Activated CD8-positive, alpha-beta memory T cell treated with anti-CD3 and anti-CD28 coated beads for 4 hours (primary cell): ENCODE measurements at places on chromosomes 6 and 20.
A peak's percentile ranks its signal among the peaks of the same experiment; 100 is the strongest.

GRCh38 chr6:32198866-32199265 is 6.4 kb upstream of the GPSM3 start:
- DNase-seq, result no peak

- DNase-seq, result no peak
Measured at GRCh38 chr6:101502818-101503217, 109.3 kb downstream of the GRIK2 start.

DNA sequence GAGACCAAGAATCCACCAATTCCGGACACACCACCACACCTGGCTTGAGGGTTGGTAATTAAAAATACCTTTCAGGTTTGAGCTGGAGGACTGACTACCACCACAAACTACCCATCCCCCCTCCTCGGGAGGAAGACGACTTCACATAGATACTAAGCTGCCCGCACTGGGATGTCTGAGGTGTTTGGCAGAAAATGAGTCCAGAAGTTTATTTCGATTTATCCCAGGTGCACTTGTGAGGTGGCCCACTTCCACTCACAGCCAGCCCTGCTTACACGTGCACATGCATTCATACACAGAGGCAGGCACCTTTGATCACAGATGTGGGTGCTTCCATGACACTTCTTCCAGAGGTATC is 187.1 kb downstream of the ID4 start:
- no peak for DNase-seq

DNA sequence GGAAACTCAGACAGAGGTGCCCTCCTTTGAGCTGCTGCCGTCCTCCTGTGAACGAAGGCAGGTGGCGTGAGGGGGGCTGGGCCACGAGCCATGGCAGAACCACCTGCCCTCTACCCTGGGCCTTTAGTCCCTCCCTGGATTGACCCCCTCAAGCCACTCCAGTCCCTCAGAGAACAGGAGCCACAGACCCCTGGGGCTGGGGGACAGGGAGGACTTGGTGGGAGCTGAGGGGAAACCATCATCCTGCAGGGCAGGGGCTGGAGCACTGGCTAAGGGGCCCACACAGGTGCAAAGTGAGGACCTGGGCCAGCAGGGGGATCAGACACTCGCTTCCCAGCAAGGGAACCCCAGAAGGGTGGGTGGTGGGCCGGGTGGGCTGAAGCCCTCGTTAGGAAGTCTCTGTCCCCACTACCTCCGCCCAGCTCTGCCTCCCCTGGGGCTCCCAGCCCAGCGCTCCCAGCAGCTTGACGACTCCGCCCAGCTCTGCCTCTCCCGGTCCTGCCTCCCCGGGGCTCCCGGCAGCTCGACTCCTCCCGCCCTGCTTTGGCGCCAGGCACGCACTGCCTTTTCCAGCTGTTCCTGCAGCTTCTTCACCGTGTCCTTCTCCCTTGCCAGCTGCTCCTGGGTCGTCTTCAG is 44.4 kb downstream of the DSTN start:
- no peak for DNase-seq

GRCh38 chr20:19730706-19731105 is 27.4 kb upstream of the RIN2 start:
- no peak for DNase-seq

- DNase-seq, result no peak
Measured at GRCh38 chr20:44596010-44596409, 13.6 kb downstream of the PKIG start.

- no peak for DNase-seq
Measured at GRCh38 chr20:58432186-58432954, 43.3 kb downstream of the VAPB start.

DNA sequence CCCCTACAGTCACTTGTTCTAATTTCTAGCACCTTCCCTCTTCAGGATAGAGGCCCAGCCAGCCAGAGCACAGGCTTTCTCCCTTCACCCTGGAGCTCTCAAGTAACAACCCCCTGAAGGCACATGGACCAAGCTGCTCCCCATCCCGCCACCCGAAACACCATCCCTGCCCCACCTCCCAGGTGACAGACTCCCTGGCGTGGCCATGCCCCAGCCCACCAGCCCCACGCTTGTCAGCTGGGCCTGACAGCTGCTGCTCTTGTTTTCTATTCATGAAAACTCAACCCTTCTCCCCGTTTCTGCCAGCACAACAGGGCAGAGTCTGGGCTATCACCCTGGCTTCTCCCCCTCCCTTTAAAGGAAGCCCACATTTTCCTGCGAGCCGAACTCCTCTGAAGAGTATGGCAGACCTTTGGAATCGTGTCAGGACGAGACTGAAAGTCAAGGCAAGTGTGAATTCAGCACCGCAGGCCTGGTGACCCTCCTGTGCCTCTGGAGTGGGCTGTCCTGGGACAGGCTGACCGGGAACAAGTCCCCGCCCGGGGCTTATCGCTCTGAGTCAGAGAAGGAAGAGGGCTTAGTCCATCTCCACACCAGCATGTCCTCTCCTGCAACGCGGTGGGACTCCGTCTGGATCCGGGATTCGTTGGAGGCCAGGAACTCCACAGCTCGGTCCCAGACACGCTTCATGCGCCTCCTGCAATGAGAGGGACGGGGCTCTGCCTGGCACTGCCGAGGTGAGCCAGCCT is 16.7 kb downstream of the LEMD2 start:
- no peak for DNase-seq

- peak; percentile 5 for DNase-seq
Measured at GRCh38 chr6:45922728-45923351, 92.8 kb downstream of the CLIC5 start.

GRCh38 chr20:23161968-23162696 is 76.0 kb upstream of the CD93 start:
- DNase-seq, result no peak

GRCh38 chr6:131972741-131973140 is 21.6 kb upstream of the CCN2 start:
- DNase-seq, result no peak

DNA sequence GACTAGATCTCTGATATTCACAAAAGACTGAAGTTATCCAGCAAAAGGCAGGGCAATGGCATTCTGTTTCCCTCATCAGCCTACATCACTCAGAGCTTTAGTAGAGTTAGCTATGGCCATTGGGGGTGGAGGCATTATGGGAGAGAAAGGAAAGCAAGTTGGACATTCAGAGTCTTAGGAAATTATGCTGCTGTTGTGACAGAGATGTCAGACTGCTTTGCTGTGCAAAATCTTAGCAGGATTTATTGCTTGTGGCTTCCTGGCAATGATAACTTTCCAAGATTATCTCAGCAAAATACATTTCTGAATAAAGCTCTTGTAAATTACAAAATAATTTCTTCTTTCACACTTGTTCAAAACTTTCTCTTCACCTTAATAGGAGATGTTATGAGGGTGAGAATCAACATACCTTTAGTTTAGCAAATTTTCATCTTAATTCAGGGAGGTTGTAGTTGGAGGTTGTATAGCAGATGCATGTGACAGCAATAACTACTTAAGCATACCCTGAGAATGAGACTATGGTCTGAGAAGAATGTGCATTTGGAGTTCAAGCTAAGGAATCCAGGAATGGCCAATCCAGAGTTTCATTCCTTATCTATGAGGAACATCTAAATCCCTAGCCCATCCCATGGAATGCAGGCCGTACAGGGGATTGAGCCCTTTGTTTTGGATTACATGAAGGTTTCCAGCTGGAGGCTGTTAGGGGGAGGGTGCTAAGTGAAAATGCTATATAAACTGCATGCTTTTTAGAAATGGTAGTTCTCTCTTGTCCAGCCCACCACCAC is 179.8 kb downstream of the HAO1 start:
- no peak for DNase-seq

DNA sequence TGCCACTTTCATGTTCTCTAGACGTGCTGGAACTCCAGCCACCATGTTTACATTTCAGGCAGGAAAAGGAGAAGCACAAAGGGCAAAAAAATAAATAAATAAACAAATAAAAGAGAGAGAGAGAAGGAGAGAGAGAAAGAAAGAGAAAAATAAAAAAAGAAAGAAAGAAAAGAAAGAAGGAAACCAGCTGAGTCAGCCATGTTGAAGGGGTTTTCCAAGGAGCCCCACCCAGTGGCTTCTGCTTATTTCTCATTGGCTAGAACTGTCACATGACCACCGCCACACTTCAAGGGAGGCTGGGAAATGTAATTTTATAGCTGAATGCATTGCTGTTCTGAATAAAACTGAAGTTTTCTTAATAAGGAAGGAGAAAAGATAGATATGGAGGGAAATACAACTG is 71.1 kb downstream of the BFSP1 start:
- DNase-seq, result no peak

DNA sequence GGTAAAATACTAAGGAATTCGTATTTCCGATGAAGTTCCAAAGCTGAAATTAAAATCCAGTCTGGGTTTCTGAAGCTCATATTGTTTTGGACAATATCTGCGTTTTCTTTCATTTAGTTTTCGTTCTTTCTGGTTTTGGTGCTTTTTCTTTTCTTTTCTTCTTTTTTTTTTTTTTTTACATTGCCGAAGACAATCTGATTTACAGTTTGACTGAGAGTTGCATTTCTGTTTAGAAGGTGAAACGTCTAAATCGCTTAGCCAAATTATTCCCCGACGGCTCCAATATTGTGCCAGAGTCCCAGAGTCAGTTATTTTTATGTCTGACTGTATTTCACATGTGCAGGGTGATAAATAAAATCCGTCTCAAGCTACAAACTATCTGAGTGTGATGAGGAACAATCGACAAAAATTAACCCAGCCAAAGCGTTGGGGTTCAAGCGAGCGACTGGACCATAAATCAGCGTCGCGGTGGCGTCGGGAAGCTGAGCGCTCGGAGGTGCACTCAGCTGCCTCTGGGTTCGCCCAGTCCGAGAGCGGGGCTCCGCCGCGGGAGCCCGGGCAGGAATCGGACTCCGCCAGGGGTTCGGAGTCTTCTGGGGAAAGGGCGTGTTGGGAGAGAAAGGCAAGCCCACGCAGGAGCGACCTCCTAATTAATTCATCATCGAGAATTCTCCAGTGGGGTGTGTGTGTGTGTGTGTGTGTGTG is 8.2 kb upstream of the TBX18 start:
- DNase-seq, result no peak

GRCh38 chr6:137496909-137497720 is 2.9 kb upstream of the OLIG3 start:
- DNase-seq, result no peak

DNA sequence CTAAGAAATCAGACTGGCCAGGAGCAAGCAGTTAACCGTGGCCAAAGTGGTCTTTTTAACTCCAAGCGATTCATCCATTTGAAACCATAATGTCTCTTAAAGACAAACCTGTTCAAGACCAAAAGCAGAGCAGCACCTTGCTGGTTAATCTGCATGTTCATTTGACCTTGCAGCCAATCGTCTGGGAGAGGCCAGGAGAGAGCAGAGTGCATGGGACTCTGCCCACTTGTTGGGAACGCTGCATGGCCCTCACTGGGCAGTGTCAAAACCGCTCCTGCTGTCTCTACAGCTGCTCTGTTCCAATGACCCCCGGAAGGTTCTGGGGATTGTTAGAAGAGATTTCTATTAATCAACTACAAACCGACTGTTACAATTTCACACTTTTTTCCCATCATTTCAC is 79.6 kb downstream of the OLIG3 start:
- no peak for DNase-seq

DNA sequence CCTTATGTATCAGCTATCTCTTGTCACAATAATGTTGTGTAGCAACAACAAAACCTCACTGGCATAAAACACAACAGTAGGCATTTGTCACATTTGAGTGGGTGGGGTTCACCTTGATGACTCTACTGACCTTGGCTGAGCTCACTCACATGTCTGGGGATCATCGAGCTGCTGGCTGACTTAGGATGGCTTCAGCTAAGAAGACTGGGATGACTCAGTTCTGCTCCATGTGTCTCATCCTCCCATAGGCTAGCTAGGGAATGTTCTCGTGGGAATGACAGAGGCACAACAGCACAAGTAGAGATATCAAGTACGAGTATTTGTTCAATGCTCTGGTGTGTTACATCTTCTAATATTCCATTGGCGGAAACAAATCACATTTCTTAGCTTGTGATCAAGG is 167.9 kb downstream of the PLCB1 start:
- DNase-seq, result no peak

DNA sequence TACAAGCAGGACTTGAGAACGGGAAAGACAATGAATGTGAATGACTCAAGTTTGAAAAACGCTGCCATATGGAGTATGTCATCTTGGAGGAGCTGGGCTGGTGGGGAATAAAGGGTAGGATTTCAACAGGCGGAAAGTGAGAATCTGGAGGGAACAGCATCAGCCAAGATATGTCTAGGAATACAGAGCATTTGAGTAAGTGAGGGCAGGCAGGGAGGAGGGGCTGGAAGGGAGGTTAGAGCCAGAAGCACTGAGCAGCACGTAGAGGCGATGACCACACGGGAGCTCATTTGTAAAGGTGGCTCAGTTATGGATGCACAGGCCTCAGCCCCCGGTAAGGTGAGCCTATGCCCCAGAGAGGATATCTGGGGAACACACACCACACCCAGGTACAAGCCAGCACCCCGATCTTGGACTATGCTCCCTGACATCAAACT is 115.1 kb downstream of the ZMYND8 start:
- DNase-seq, result no peak

GRCh38 chr6:52297433-52297832 is 12.9 kb upstream of the MCM3 start:
- DNase-seq, result no peak

DNA sequence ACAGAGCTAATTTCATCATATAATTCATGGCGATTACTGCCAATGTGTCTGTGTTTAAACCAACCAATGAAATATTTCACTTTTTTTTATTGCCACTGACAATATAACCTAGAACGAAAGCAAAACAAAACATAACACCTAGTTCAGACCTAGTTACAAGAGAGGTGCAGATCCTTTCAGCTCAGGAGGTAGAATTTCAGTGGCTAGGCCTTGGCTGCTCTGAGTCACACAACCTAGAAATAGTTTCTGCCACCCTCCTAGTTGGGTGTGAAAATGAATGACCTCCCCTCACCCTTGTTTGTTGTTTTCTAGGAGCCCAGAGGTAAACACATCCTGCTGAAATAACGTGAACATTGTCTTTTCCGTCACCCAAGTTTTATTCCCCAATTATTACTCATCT is 356.3 kb downstream of the HTR1B start:
- DNase-seq, result no peak

DNA sequence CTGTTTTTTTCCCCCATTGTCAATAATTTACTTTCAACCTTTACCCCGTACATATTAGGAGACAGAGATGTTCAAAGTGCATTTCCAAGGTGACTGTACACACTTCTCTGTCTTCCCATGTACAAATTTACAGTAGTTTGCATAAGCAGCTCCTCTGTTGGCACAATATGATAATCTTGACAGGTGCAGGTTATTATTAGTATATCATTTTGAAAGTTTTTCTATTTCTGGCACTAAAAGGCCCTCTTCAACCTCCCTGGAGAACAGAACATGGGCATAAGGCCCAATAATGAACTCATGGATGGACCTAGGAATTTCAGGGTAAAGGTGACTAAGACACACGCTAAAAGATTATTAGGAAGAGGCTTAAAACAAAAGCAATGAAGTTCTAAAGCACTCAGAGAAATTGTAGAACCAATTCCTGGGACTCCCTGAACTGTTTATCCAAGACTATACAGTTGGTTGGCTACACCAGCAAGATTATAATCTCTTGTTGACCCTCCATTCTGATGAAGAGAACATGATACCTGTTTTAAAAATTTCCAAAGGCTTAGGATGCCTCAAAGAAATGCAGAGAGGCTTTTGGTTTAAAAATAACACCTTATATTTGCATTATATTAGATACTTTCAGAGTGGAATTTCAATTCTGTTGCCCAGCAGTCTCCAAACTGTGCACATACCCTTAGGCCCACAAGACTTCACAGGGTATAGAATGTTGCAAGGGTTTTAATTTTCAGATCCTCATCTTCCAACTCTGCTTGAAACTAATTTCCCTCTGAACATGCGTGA is 1.1 kb downstream of the AIG1 start:
- no peak for DNase-seq
